IMR-90 (cell line): ENCODE measurements at places on chromosomes 13 and 19. TPM values are rescaled to one million over a fixed set of nuclear protein-coding genes. Genes with fewer than 3 reads are reported as not detected.

Gene THSD8
- not detected in 2 replicates for total RNA-seq

GRCh38 chr13:26475176-26476110 lies 82.0 kb upstream of the WASF3 start:
- DNase-seq, result no peak

GRCh38 chr13:110286833-110287819 lies 19.8 kb downstream of the COL4A1 start:
- DNase-seq, result no peak

GRCh38 chr19:48633148-48634035 lies 3.8 kb downstream of the DBP start:
- no peak for DNase-seq

DNA sequence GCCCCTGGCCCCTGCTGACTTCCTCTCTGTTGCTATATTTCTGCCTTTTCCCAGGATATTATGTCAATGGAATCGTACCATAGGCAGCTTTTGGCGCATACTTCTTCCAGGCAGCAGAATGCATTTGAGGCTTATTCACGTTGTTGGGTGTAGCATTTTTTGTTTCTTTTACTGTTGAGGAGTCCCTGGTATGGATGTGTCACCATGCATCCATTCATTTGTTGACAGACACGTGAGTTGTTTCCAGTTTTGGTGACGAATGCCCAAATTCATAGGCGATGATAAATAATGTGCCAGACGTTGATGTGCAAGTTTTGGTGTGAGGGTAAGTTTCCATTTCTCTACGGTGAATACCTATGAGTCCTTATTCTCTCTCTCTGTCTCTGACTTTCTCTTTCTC lies 5.0 kb downstream of the NFILZ start:
- DNase-seq, result peak; percentile 16

Gene LGALS7B
- total RNA-seq, result not detected in 2 replicates

DNA sequence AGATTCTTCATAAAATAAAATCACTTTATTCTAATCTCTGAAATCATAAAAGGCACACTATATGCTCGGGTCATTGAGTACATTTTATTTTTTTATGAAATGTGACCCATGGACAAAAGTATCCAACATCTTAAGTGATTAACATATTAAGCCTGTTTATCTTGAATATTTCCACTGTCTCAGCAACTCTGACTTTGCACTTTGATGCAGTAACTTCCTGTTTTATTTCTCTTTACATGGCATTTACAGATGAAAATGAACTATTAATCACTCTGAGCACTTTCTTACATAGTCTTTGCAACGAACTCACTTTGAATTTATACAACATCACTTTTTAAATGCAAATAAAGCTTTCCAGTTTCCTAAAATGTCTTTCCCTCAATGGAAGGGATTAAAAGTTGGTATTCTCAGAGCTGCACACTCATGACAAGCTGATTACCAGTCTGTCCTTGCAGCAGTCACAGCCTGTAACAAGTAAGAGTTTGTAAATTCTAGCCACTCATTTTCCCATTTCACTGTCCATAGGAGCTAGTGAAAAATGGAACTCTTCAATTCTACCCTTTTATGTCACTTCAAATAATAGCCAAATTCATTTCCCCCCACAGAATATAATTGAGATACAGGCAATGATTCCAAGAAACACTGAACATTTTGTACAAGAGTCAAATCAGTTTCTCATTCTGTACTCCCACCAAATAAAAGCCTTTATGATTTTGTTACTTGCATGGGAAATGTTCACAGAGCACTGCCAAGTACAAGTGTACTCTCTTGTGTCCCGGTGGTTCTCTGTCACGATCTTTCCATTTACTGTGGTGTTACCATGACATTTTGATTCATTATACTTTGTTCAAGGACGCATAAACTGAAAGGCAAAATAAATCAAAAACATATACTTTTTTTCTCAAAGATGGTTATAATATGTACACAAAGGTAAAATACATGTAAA lies 1968.9 kb downstream of the PCDH9 start:
- DNase-seq, result no peak

DNA sequence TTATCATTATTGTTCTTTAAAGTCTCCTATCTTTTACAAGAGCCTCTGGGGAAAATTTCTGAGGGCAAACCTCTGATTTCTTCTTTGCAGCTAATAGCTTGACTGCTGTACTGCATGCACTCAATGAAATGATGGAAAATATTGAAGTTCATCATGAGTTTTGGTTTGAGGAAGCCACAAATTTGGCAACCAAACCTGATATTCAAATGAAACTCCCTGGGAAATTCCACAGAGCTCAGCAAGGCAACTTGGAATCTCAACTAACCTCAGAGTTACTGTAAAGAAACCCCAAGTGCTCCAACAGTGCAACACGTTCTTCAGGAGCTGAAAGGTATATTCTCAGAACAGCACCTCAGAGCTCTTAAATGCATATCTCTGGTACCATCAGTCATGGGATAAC lies 14.2 kb upstream of the RNF6 start:
- no peak for DNase-seq

Gene STAP2
- total RNA-seq, result 1.3 and 1.4 TPM in 2 replicates

Gene HPN
- not detected in 2 replicates for total RNA-seq

Gene GNG8
- total RNA-seq, result not detected in 2 replicates

DNA sequence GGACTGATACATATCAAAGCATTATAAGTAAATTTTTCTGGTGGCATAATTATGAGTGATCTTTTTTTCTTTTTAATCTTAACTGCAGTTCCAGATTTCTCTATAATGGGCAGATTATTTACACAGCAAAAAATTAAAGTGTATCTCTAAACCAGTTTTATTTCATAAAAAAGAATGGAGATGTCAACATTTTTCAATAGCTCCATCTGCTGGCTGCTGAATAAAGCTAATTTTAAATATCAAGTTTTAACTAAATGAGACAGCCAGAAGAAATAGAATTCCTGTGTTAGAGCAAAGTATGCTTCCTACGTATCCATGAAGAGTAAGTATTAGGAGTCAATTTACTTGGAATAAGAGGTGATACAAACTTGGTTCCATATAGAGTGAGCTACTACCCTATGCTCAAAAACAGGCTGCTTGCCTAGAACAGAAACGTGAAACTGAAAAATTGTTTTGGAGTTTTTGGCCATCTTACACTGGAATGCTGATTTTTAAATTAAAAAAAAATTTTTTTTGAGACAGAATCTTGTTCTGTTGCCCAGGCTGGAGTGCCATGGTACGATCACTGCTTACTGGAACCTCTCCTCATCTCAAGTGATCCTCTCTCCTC lies 5.0 kb upstream of the PDS5B start:
- DNase-seq, result peak; percentile 47

Gene TEKTIP1
- not detected in 2 replicates for total RNA-seq

Gene ZNF358
- total RNA-seq, result 5.4 and 9.2 TPM in 2 replicates

- DNase-seq, result no peak
These were observed 837.0 kb downstream of the SLITRK6 start for GRCh38 chr13:84962141-84962750.

DNA sequence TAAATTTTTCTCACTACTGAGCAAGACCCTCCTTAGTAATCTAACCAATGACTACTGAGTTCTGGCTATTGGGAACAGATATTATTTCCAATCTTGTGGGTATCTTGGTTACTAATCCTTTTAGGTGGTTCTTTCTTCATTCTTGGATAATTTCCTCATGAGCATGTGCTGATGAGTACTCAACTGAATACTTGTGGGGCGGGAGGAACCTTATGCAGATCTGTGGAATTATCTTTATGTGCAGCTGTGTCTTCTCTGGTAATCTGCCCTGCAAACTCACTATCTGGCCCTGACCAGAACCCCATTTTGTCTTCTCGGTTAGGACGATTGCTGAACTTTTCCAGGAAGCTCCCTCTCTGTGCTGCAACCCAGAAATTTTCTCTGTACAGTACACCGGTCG lies 89.7 kb upstream of the TRPC4 start:
- no peak for DNase-seq

- DNase-seq, result no peak
These were observed 1.6 kb downstream of the MYH14 start for GRCh38 chr19:50204811-50205675.

GRCh38 chr19:52748336-52748950 lies 13.6 kb upstream of the ZNF611 start:
- DNase-seq, result peak; percentile 57

Gene FGF22
- total RNA-seq, result not detected in 2 replicates

Gene SH2D3A
- under 0.01 TPM in 1 of 2 replicates, not detected in the other for total RNA-seq

- DNase-seq, result no peak
These were observed 16.2 kb downstream of the CAPN12 start for GRCh38 chr19:38727868-38728660.

GRCh38 chr13:80572923-80573316 lies 232.0 kb upstream of the SPRY2 start:
- no peak for DNase-seq

DNA sequence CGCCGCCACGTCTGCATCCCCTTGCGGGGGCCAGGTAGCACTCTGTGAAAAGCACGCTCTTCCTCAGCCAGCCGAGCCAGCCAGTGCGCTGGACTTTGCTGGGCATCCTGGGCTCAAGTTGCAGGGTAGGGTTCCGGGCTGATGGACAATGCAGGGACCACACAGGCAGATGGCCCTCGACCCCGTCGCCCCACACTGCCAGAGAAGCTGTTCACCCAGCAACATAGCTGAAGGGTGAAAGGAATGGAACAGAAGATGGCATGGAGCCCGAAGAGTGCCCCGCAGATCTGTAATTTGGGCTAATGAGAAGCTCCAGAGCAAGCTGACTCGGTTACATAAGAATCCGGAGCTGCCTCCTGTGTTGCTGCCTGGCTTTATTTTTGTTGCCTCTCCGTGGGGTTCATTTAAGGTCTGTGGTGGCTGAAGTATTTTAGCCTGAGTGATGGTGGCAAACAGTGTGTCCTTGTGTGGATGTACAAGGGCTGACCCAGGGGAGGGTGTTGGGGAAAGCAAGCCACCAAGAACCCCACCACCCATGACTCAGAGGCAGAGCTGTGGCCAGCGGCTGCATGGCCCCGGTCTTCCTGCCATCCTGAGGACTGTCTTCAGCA lies 105.8 kb downstream of the SOX1 start:
- no peak for DNase-seq

Gene ZNF729
- not detected in 2 replicates for total RNA-seq

DNA sequence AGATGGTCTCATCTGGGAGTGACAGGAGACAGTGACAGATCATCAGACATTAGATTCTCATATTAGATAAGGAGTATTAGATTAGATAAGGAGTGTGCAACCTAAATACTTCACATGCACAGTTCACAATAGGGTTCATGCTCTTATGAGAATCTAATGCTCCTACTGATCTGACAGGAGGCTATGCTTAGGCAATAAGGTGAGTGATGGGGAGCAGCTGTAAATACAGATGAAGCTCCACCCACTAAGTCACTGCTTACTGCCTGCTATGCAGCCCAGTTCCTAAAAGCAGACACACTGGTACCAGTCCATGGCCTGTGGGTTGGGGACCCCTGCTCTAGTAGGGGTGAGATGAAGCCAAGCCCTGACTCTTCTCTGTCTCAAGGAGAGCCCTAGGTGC lies 10.0 kb upstream of the IGFL3 start:
- DNase-seq, result peak; percentile 65

DNA sequence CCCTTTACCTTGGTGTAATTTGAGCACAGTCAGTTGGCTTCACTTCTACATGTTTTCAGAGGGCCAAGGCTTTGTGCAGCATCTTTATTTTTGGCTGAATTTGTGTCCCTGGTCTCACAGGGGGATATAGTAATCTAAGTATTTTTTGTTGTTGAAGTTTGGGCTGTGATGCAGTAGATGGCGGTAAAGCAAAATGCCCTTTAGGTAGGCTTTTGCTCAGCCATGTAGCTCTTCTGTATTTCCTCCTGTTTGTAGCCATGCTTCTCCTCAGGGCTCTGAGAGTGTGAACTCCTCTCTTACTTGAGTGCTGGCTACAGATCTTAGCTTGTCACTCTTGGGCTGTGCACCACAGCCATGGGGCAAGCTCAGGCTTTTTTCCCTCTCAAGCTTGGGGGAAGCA lies 328.6 kb downstream of the SLITRK5 start:
- DNase-seq, result no peak

Gene PLIN5
- not detected in 2 replicates for total RNA-seq

Gene EEF2
- total RNA-seq, result 1,727 and 2,161 TPM in 2 replicates
